NCI-H187 (cell line): ENCODE measurements at places on chromosomes 5 and 9.

DNA sequence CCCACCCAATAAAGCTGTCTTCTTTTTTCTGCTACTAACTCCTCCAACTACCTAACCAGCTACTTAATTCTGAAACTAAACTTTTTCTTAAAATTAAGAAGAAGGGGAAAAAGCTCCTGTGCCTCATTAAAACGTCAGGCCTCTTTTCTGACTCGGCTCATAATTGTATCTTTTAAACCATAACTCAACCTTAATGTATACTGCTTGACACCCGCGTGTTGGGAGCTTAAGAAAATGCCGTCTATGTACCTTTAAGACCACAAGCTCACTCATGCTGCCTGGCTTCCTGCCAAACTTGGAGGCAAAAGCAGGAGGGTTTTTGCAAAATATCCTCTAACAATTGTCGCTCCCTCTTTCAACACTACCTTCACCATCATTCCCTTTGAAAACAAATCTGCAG is 5.0 kb downstream of the EBF1 start:
- peak; percentile 76 for DNase-seq

DNA sequence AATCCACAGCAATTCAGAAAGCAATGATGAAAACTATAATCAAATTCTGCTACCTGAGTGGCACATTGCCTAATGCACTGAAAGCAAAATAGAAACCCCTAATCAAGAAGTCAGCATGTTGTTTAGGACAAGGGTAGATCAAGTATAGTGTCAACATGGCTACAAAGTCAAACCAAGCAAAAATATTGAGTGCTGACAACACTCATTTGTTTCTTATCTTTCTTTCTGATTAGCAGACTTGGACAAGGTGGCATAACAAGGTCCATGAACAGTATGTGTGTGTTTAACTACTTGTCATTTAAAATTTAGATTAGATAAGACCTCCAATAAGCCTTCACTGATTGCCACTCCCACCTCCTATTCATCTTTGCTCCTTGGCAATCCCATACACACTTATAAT is 332.4 kb downstream of the KIAA0825 start:
- DNase-seq, result no peak

DNA sequence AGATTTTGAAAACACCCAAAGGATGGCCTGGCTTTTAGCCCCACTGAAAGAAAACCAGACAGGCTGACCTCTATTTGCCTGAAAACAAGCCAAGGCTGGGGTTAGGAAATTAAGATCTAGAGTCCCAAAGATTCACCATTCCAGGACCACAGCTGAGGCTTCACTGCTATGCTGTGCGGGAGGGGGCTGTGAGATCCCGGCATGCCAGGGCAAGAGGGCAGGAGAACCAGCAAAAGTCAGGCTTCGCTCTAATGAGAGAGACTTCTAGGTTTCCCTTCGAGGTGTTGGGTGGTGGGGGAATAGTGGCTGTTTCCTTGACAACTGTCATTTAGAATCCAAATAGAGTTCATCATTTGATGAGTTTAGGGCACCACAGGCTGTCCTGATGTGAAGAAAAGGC is 152.9 kb upstream of the NFIB start:
- no peak for DNase-seq

- no peak for DNase-seq
Observed at GRCh38 chr5:169798906-169799660, 162.0 kb downstream of the DOCK2 start.

DNA sequence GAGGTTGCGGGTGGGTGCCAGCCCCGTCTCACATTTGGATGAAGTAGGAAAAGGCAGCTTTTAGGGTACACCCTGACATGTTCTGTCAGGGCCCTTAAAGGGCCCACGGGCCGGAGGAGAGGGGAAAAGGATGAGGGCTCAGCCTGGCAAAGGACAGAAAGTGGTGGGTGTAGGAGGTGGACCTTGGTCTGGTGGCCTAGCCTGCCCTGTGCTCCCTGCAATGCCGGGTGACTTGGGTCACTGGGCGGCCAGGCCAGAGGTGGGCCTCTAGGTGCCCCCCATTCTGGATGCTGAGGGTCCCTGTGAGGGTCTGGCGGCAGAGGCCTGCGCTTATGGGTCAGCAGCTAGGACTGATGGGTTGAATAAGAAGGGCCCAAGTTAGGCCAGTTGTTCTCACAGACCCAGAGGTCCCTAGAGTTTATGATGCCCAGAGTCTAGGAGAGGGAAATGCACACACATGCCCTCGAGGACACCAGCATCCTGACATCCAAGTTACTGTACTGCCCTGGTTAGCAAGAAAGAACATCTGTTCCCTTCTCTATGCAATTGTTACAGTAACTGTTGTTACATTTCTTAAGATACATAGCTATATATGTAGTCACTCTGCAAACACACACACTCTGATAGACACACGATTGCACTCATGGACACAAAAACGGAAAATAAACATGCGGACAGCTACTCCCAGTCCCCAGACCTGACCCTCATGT is 12.5 kb downstream of the TRIM7 start:
- DNase-seq, result no peak

DNA sequence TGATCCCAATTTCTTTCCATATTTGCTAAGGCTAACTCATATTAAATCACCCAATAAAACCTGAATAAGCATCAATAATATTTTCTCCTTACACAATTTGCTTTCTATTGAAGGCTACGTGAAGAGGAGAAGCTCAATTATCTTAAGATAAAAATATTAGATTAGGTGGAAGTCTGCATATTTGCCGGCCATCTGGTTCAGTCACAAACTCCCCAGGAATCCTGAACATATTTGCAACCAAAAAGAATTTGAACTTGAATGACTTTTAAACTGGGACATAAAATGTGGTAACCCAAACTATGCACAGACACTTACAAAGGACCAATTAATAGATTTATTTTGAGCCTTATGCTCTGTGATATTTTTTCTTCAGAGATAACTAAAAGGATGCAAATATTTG is 92.3 kb downstream of the HAPLN1 start:
- DNase-seq, result no peak

- DNase-seq, result no peak
Observed at GRCh38 chr9:96680812-96681499, 25.8 kb upstream of the PRXL2C start.

- DNase-seq, result peak; percentile 40
Observed at GRCh38 chr5:131635684-131636572, 899 bp upstream of the RAPGEF6 start.

GRCh38 chr9:93112864-93113389 is 16.9 kb downstream of the CARD19 start:
- DNase-seq, result no peak

- DNase-seq, result no peak
Observed at GRCh38 chr5:33762859-33763258, 128.9 kb downstream of the ADAMTS12 start.

- DNase-seq, result no peak
Observed at GRCh38 chr5:74390822-74391221, 249.7 kb downstream of the ENC1 start.

DNA sequence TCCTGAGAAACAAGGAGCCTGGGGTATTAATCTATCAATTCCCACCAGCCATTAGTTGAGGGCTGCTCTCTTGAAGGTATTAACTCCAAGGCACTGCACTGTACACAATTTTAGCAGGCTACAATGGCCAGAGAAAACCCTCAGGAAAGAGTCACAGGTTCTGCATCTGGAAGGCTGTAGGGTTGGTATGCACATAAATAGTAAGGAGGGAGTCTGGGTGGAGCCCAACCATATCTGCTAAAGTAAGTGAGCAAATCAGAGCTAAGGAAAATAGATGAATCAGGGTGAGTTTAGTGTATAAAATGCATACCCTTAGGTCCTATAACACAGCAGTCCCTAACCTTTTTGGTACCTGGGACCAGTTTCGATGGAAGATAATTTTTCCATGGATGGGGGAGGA is 18.2 kb downstream of the TMEM215 start:
- DNase-seq, result no peak

- no peak for DNase-seq
Observed at GRCh38 chr5:28402590-28403301, 1364.4 kb upstream of the CDH9 start.

DNA sequence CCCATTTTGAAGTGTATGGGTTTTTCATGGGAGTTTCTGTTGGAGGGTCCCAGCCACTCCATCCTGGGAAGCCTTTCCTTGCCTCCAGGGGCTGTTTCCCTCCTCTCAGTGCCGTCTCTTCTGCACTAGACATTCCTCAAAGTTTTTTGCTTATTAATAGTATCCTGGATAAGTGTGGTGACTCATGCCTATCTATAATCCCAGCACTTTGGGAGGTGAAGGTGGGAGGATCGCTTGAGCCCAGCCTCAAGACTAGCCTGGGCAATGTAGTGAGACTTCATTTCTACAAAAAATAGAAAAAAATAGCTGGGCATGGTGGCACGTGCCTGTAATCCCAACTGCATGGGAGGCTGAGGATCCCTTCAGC is 43.1 kb downstream of the RALGPS1 start:
- no peak for DNase-seq

DNA sequence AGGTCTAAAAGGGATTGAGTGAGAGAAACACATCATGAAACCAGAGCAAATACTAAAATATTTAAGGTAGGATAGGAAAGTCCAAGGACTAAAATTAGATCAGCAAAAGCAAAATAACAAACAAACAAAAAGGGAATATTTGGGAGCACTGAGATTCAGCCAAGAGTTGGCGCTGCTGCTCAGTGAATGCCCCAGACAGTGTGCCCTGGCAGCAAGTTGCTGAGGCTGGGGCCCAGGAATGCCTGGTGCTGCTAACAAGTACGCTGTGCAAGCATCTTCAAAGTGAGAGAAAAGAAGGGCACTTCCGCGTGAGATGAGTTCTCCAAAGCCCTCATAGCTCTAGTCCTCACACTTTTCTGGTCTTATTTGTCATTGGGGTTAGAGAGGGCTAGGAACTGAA is 603.3 kb downstream of the EFNA5 start:
- DNase-seq, result no peak

GRCh38 chr9:125843646-125844045 is 96.5 kb downstream of the PBX3 start:
- DNase-seq, result no peak

DNA sequence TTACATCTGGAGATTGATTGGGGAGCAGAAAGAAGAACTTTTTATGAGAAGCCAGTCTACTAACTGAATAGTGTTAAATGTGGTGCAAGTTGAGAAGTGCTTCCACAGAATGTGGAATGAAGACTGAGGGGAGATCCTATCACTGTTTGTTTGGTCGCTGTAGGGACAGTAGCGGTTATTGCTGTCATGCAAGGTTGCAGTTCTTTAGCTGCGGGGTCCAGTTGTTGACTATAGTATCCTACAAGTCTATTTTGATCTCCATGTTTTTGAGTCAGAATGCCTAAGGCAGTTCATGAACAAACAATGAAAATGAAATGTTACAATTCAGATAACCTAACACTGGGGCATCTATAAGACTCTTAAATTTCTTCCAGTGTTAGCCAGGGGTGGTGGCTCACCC is 45.3 kb upstream of the PDZD2 start:
- DNase-seq, result no peak

GRCh38 chr9:135116881-135117280 is 29.4 kb downstream of the OLFM1 start:
- DNase-seq, result no peak

- DNase-seq, result no peak
Observed at GRCh38 chr9:126638571-126639132, 24.9 kb downstream of the LMX1B start.

- DNase-seq, result no peak
Observed at GRCh38 chr5:180639741-180640610, 9.4 kb downstream of the FLT4 start.

GRCh38 chr9:4831944-4832343 is 39.2 kb downstream of the RCL1 start:
- DNase-seq, result no peak

- no peak for DNase-seq
Observed at GRCh38 chr5:60810438-60811085, 33.5 kb downstream of the ELOVL7 start.

- DNase-seq, result no peak
Observed at GRCh38 chr5:79829260-79829659, 139.6 kb downstream of the CMYA5 start.

- no peak for DNase-seq
Observed at GRCh38 chr5:95530416-95530815, 24.4 kb downstream of the SKIC3 start.

DNA sequence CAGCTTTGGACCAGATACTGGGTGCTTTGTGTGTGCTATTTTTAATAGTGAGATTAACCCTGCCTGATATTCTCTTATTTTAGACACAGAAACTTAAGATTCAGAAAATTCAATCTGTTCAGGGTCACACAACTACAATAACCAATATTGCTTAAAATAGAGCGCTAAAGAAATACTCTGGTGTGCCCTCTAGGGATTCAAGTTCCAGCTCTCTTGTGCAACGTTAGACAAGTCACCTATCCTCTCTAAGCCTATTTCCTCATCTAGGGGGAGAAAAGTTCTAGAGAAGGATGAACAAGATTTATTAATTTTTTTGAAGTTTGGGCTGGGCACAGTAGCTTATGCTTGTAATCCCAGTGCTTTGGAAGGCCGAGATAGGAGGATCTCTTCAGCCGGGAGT is 2.1 kb upstream of the SCAI start:
- DNase-seq, result no peak

DNA sequence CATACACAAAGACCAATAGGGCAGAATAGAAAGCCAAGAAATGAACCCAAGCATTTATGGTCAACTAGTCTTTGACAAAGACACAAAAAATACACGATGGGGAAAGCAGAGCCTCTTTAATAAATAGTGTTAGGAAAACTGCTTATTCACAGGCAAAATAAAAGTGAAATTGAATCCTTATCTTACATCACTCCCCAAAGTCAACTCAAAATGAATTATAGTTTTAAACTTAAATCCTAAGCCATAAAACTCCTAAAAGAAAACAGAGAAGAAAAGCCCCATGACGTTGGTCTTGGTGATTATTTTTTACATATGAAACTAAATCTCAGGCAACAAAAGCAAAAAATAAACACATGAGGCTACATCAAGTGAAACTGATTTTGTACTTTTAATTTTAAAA is 46.8 kb downstream of the CHSY3 start:
- DNase-seq, result no peak

DNA sequence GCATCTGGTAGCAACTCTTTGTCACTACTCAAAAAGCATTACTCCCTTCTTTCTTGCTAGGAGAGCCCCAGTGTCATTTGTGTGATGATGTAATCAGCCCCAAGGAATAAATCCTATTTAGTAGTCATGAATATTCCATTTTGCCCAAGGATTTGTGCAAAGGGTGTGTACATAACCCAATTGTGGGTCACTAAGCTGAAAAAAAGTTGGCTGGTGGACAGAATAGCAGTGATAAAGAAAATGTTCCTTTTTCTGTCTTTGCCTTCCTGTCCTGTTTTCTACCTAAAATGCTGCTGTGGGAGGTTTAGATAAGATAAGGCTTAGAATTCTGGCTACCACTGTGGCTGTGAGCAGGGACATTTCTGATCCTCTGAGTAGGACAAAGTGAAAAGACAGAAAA is 223.1 kb upstream of the ITGA1 start:
- DNase-seq, result no peak

GRCh38 chr5:7419846-7420245 is 23.9 kb downstream of the ADCY2 start:
- no peak for DNase-seq

GRCh38 chr9:5876711-5877110 is 14.0 kb upstream of the MLANA start:
- no peak for DNase-seq
